Stomach (tissue), 19 donors: ENCODE measurements at places on chromosomes 6 and 20.

- H3K36me3 ChIP-seq, result no peaks in the 10 kb centered on the region
- no peak overlapping the region for H3K4me3 ChIP-seq
- DNase-seq, result no peak
- no peak overlapping the region for H3K27ac ChIP-seq
- peaks cover 40% of the 10 kb centered on the region for H3K4me1 ChIP-seq
- peaks cover 21% of the 10 kb centered on the region for H3K27me3 ChIP-seq
Observed at GRCh38 chr20:43511879-43512278, 4.4 kb downstream of the L3MBTL1 start.

DNA sequence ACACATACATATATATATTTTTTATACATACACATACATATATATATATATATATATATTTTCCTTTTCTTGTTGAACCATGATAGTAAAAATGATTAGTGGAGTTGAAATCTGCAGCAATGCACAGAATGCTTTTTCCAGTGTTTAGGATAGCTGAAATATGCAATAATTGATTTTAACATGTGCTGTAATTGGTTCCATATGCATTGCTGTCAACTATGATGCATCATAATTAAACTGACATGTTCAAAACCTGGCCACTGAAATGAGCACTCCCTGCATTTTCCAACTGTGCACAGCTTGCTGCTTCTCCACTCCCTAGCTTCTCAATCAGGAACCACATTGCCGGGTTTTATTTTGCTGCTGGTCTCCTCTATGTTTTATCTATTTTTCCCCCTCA, 358.3 kb downstream of the PAX1 start:
- no peaks in the 10 kb centered on the region for H3K4me1 ChIP-seq
- H3K27ac ChIP-seq, result no peak overlapping the region
- no peak overlapping the region for H3K4me3 ChIP-seq

DNA sequence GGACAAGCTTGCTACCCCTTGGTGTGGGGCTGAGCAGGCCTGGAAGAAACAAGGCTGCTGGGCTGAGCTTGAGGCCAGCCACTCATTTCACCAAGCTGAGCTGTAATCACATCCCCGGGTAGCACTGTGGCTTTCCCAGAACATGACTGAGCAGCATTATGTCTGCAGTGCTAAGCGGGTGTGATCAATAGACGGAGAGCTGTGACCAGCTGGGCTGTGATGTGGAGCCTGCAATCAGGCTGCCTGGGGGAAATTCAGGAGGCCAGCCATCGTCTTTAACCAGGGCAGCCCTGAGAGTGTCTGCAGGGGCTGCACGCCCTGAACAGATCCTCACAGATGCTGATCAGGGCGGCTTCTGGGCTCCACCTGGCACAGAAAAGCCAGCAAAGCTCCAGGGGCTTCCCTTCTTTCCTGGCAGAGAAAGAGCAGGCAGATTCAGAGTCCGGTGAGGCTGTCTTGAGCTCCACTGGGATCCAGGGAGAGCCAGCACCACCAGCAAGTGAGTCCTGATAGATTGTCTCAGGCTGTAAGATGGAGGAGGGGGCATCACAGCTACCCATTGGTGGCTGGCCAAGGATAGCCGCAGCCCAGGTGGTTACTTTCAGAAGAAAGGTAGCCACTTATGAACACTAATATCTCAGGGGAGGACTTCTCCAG, 165.9 kb downstream of the NRN1 start:
- H3K4me3 ChIP-seq, result no peak overlapping the region
- no peaks in the 10 kb centered on the region for H3K27me3 ChIP-seq
- H3K4me1 ChIP-seq, result no peaks in the 10 kb centered on the region
- H3K27ac ChIP-seq, result no peak overlapping the region
- no peaks in the 10 kb centered on the region for H3K36me3 ChIP-seq

- DNase-seq, result no peak
- H3K4me1 ChIP-seq, result no peaks in the 10 kb centered on the region
- H3K27me3 ChIP-seq, result no peaks in the 10 kb centered on the region
- H3K4me3 ChIP-seq, result no peak overlapping the region
- H3K27ac ChIP-seq, result no peak overlapping the region
- no peaks in the 10 kb centered on the region for H3K36me3 ChIP-seq
Observed at GRCh38 chr20:49455691-49456090, 26.8 kb downstream of the KCNB1 start.

DNA sequence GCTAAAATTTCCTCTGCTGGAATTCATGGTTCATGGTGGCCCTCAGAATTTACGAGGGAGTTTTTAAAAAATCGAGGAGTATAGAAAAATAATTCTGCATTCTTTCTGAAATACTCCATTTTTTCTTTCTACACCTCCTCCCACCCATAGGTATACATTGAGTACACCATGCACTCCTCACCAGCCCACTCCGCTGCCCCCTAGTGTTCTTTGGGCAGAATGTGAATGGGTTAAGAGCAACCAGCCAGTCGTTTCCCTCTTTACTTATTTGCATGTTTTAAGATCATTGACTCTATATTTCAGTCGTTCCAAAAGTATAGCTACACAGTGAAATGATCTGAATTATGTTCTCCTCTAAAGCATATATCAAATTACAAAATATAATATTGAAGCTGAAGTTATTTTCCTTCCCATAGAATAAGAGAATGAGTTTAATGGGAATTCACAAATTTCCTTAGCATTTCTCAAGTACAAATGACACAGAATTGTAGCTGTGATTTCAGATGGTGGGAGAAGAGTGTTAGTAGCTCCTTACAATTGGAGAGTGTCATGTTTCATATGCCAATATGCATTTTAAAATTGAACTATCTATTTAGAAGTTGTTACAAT, 977.7 kb upstream of the SLC35B3 start:
- no peak overlapping the region for H3K27ac ChIP-seq
- no peak overlapping the region for H3K4me3 ChIP-seq
- peaks cover 4% of the 10 kb centered on the region for H3K4me1 ChIP-seq
- no peaks in the 10 kb centered on the region for H3K36me3 ChIP-seq

GRCh38 chr6:51706086-51706485, 381.3 kb downstream of the PKHD1 start:
- no peaks in the 10 kb centered on the region for H3K36me3 ChIP-seq
- H3K27me3 ChIP-seq, result no peaks in the 10 kb centered on the region
- DNase-seq, result no peak

DNA sequence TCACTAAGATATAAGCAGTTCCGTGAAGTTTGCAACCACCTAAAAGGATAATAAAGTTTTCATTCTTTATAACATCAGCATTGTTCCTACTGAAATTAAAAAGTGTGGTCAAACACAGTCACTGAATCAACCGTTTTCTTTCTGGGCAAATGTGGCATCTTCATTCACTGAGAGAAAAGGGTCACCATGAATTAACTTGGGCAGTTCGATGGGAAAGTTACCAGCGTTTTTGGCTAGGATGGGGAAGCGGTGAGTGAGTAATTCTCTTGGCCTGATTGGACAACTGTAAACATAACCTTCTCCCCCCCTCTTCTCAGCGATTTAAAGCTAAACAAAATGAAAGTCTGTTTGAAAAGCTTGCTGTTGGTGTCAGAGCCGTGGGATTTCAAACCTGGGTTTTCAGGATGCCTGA, 181.8 kb downstream of the SASH1 start:
- H3K27me3 ChIP-seq, result no peaks in the 10 kb centered on the region
- peak; percentile 47 for DNase-seq
- H3K4me3 ChIP-seq, result peak overlapping the region; percentile 17
- H3K4me1 ChIP-seq, result peaks cover 6% of the 10 kb centered on the region

DNA sequence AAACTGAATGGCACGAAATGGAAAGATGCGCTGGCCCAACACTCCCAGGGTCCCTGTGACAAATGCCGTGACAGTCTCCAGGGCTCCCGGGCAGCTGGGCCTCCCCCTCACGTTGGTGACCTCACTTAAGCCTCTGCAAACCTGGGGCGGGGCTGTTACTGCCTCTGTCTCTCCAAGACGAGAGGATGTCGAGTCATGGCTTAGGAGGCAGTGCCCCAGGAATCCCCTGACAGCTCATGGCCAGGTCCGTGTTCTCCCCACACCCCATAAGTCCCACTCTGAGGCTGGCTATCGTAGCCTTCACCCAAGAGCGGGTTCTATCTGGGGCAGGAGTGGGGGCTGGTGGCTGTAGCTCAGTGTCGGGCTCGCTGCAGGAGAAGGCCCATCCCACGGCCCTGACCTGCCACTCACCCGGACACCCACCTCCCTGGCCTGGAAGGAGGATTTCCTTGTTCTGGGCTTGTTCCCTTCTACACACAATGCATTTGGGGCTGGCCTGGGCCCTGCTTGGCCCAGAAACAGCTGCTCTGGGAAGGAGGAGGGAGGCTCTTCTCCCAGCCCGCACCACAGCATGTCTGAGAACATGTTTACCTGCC, 5.6 kb upstream of the RPS21 start:
- DNase-seq, result no peak
- H3K4me3 ChIP-seq, result no peak overlapping the region
- H3K27ac ChIP-seq, result peak overlapping the region; percentile 53
- H3K36me3 ChIP-seq, result no peaks in the 10 kb centered on the region

- H3K4me1 ChIP-seq, result no peaks in the 10 kb centered on the region
- no peak for DNase-seq
- H3K36me3 ChIP-seq, result peaks cover 100% of the 10 kb centered on the region
- no peak overlapping the region for H3K27ac ChIP-seq
Observed at GRCh38 chr6:41097467-41098090, 24.8 kb downstream of the NFYA start.

GRCh38 chr6:163406366-163406765, 8.2 kb upstream of the QKI start:
- peak overlapping the region; percentile 29 for H3K4me3 ChIP-seq
- no peaks in the 10 kb centered on the region for H3K27me3 ChIP-seq

DNA sequence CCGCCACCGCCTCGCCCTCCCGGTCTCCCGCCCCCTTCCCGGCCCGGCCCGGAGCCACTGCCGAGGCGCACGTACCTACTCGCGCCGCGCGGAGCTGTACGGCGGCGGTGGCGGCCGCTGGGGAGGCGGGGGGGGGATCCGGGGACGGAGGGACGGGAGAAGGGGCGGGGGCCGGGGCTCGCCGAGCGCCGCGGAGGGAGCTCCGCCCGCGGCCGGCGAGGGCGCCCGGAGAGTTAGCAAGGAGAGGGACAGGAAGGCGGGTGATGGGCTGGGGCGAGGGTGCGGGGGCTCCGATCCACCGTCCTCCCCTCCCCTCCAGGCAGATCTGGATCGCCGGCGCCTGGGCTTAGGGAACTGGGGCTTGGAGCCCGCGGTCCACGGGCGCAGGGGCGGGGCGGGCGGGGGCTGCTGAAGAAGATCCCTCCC, 548 bp upstream of the TMEM74B start:
- H3K4me3 ChIP-seq, result peak overlapping the region; percentile 62
- H3K27ac ChIP-seq, result no peak overlapping the region
- DNase-seq, result no peak
- peaks cover 6% of the 10 kb centered on the region for H3K27me3 ChIP-seq
- H3K4me1 ChIP-seq, result peaks cover 27% of the 10 kb centered on the region
- peaks cover 6% of the 10 kb centered on the region for H3K36me3 ChIP-seq

GRCh38 chr20:17598013-17598550, 28.2 kb downstream of the DSTN start:
- peaks cover 40% of the 10 kb centered on the region for H3K4me1 ChIP-seq
- DNase-seq, result no peak
- H3K36me3 ChIP-seq, result peaks cover 23% of the 10 kb centered on the region
- no peak overlapping the region for H3K4me3 ChIP-seq

- no peak overlapping the region for H3K27ac ChIP-seq
- no peaks in the 10 kb centered on the region for H3K27me3 ChIP-seq
- H3K4me3 ChIP-seq, result no peak overlapping the region
- peaks cover 21% of the 10 kb centered on the region for H3K4me1 ChIP-seq
- no peak for DNase-seq
Observed at GRCh38 chr20:56420940-56421688, 9.1 kb downstream of the CASS4 start.

GRCh38 chr20:58760856-58761255, 68.3 kb downstream of the NPEPL1 start:
- no peaks in the 10 kb centered on the region for H3K27me3 ChIP-seq
- no peak overlapping the region for H3K4me3 ChIP-seq
- H3K36me3 ChIP-seq, result no peaks in the 10 kb centered on the region
- no peak overlapping the region for H3K27ac ChIP-seq
- no peak for DNase-seq
- H3K4me1 ChIP-seq, result no peaks in the 10 kb centered on the region

DNA sequence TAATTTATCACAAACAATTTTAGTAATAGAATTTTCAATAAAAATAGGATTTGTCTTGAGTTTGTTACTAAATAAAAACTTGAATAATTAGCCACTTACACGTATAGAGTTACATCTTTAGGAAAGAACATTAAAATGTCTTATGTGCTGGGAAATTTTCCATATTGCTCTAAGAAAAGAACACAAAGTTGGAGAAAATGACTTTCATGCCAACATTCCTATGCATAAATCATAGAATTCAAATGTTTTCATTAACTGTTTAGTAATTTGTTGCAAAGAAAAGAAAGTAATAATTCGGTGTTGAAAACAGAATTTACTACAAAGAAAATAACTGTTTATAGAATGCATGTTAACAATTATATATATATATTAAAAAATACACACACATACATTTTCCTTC, 4.7 kb upstream of the TBC1D32 start:
- H3K27me3 ChIP-seq, result no peaks in the 10 kb centered on the region
- H3K4me1 ChIP-seq, result peaks cover 6% of the 10 kb centered on the region
- no peaks in the 10 kb centered on the region for H3K36me3 ChIP-seq
- DNase-seq, result no peak

GRCh38 chr6:33784787-33785186, 4.1 kb downstream of the LEMD2 start:
- peaks cover 44% of the 10 kb centered on the region for H3K4me1 ChIP-seq
- H3K27ac ChIP-seq, result no peak overlapping the region
- H3K27me3 ChIP-seq, result no peaks in the 10 kb centered on the region

GRCh38 chr20:2507464-2507863, 1.3 kb downstream of the ZNF343 start:
- H3K4me1 ChIP-seq, result peaks cover 18% of the 10 kb centered on the region
- H3K27ac ChIP-seq, result peak overlapping the region; percentile 83
- DNase-seq, result no peak
- no peaks in the 10 kb centered on the region for H3K27me3 ChIP-seq
